ENCODE measurements at places on chromosomes 13 and 19. TPM values are rescaled to one million over a fixed set of nuclear protein-coding genes. Genes with fewer than 3 reads are reported as not detected.

URAD gene
- total RNA-seq = not detected

SLC7A9 gene
- not detected for total RNA-seq

TMEM86B gene
- 3.6 TPM for total RNA-seq

ZNF382 gene
- 12.9 TPM for total RNA-seq

ABHD8 gene
- 18.2 TPM for total RNA-seq

C13orf42 gene
- not detected for total RNA-seq

CYP4F2 gene
- not detected for total RNA-seq

SF3A2 gene
- total RNA-seq = 33.6 TPM

FPR1 gene
- 0.61 TPM for total RNA-seq

GIPR gene
- total RNA-seq = 0.49 TPM

PCDH17 gene
- 1.3 TPM for total RNA-seq

NCR1 gene
- total RNA-seq = not detected
